ENCODE measurements at places on chromosomes 16 and 17.

GRCh38 chr16:19935694-19936093, 51.0 kb upstream of the GPRC5B start:
- no peak for DNase-seq

- DNase-seq: no peak
Observed at GRCh38 chr16:75048530-75048929, 49.7 kb downstream of the ZNRF1 start.

DNA sequence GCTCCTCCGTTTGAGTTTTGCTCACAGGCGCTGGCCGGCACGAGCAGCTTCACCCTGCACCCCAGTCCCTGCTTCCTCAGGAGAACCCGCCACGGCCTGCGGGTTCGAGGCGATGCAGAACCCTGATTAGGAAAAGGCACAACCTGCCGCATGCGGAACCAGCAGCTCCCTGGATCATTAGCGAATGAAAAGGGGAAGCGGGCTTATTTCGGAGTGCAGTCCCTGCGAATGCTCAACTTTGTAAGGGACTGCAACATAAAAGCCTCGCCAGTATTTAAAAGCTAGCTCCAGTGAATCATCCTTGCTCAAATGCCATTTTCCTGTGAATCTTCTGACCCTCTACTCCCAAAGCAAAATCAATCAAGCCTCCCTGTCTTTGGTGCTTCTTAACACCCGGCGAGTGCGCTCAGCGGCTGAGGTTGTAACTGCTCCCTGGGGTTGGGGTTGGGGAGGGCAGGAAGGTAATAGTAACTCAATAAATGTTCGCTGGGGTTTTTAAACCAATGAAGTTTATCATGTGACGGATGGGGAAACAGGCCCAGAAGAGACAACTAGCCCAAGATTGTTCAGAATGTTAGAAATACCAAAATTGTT, 678 bp upstream of the AKAP10 start:
- DNase-seq: no peak

GRCh38 chr17:75380315-75380714, 25.2 kb downstream of the GRB2 start:
- DNase-seq: no peak

Measured in NCI-H460 (cell line).